ENCODE measurements at places on chromosomes 2 and 18.
A peak's percentile ranks its signal among the peaks of the same experiment; 100 is the strongest.

DNA sequence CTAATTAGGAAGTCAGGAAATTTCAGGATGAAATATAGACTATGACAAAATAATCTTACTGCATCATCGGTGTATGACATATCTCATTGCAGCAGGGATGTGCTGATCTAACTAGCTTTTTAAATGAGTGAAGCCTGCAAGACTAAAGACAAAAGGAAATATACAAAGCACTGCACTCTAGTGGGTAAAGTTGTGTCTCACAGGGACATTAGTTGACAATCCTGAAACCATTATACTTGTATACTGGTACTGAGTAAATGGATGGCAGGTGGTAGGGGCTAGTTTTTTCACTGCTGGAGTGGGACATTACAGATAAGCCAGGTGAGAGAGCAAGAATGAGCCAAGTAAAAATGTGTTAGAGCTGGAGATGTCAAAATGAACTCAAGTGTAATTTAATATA is 317.5 kb upstream of the RAB6C start:
- DNase-seq, result no peak

DNA sequence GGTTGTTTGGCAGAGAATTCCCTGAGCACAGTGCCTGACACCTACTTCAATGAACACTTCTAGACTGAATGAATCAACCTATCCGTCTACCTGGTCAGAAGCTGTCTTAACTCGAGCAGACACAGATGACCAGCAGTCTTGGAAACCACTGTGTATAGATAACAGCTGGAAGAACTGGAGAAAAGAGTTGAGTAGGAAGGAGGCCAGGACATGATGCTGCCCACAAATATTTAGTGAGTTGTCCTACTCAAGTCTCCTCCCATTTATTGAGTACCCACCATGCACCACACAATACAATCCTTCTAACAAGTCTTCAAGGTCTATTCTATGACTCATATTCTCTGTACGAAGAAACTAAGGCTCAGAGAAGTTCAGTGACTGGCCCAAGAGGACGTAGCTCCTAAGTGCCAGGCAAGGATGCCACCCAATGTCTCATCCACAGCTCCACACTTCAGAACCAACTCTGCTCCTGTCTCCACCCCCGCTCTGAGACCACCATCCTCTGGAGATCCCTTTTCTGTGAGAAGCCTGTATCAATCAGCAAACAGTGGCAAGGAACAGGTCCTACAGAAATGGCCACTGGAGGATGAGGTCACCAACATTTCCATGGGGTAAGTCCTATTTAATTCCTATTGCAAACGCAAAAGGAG is 62.2 kb downstream of the GALNT14 start:
- DNase-seq, result peak; percentile 14

DNA sequence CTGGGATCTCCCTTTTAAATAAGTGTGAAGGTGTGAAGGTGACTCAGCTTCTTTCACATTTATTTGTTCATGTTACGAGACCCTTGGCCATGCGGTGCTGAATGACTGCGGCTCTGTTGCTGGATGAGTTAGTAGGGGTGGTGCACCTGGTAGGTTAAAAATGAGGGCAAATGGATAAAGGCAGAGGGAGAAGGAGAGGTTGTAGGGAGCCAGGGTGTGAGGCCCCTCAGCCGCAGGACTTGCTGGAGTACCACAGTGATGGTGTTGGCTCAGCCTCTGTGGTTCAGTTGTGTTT is 164.2 kb downstream of the NAPG start:
- no peak for DNase-seq

- DNase-seq, result no peak
These were observed 237.6 kb downstream of the TDRD15 start for GRCh38 chr2:21361384-21361783.

- peak; percentile 50 for DNase-seq
These were observed 82.8 kb upstream of the DSEL start for GRCh38 chr18:67599277-67599676.

DNA sequence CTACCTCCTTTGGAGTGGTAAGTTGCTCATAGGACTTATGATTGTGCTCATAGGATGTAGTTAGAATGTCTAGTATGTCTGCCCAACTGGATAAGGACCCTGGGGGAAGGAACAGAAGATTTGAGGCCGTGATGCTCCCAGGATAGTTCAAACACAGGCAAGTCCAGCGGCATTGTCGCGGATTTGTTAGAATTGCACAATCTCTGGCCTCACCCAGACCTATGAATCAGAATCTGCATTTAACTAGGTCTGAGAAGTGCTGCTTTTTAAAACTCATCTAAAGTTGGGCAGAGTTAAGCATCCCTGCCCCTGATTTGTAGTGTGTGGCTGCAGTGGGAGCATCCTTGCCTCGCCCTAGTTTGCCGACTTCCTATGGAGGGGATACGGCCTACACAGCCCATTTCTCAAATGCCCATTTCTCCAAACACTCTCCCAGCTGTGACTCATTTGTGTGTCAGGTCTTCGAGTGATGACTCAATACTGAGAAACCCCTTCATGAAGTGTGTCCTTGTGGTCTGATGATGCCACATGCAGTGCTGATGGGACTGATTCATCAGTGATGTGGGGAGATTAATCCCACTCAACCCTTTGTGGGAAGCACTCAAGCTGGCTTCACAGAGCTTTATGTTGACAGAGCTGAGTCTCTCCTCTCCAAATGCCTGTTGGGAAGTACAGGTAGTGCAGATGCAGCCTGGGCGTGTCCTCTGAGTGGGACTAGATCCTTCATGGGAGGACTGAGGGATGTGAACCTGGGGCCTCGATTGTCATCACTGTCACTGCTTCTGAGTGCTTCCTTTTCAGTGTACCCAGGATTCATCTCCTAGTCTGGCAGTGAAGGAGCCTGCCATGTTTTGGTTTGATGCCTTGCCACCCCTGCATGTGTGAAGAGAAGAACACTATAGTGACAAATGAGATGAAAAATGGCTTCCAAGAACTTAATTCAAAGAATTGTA is 18.7 kb downstream of the SMIM21 start:
- DNase-seq, result peak; percentile 95

DNA sequence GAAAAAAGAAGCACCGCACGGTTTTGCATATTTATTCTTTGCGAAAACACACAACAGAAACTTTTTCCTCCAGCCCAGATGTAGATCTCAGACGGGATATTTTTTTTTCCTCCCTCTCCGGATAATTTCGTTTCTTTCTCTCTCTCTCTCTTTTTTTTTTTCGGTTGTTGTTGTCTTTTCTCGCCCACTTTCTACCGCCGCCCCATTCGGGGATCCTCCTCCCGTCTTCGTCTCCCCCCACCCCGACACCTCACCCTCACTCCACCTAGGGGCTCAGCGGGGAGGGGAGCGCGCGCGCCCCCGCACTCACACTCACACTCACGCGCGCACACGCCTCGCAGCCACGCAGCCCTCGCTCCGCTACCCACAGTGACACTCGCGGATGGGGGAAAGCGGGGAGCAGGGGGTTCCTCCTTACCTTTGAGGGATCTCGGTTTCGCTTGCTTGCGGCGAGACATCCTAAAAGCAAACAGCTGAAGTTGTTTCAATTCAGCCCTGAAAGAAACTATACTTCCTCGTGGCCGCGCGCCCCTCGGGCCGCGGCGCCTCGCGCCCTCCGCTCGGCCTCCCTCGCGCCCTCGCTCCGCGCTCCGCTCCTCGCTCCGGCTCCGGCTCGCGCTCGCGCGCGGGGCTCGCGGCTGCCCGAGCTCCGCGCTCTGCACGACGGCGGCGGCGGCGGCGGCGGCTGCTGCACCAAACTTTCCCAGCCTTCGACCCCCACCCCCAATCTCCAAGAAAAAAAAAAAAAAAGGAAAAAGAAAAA is 1.3 kb downstream of the ZNF521 start:
- peak; percentile 4 for DNase-seq

DNA sequence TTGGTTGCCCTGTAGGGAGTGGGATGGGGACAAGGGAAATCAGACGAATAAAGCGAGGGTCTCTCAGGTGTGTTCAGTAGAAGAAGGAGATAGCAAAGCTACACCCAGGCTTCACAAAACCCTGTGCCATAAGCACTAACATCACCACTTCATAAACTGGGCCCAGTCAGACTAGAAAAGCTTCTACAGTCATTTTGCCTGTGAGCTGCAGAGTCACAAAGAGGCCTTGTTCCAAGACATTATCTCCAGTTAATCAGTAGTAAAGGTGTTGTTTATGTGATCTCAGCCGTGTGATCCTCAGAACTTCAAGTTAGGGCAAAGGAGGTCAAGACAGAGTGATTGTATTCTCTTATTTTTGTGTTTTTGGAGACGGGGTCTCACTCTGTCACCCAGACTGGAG is 148.0 kb downstream of the GALR1 start:
- DNase-seq, result no peak

GRCh38 chr2:143121079-143121478 is 8.1 kb upstream of the ARHGAP15 start:
- DNase-seq, result no peak

DNA sequence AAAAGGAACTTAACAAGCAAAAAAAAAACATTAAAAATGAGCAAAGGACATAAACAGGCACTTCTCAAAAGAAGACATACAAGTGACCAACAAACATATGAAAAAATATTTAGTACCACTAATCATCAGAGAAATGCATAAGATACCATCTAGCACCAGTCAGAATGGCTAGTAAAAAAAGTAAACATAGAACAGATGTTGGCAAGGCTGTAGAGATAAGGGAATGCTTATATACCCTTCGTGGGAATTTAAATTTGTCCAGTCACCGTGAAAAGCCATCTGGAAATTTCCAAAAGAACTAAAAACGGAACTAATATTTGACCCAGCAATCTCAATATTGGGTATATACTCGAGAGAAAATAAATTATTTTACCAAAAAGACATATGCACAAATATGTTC is 1751.3 kb upstream of the LRRTM1 start:
- DNase-seq, result no peak

DNA sequence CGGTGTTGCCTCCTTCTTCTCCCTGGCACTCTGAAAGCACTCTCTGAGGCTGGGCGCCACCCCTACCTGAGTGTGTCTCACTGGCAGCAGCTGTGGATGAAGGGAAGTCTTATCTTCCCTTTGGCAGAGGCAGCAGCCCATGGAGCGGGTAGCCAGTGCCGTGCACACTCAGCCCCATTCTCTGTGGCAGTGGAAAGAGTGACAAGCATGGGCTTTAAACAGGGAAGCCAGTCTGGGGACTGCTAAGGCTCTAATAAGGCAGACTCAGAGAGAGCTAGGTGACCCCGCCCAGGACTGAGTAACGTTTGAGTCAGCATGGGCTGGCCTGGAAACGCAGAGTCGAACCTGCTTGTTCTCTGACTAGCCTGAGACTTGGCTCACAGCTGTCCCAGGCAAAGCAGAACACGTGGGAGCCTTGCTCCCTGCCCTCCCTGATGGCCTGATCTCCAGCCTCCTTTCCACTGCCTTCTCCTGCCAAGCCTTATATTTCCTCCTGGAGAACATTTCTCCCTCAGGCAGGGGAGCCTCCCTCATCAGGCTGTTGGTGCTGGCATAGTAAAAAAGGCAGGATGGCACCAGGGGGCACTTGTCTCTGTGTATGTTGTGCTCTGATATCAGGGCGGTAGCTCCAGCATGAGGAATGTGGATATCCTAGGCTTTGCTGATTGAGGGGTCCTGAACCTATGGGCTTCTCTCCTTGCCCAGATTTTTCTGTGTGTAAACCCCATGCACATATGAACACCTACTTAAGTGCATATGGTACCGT is 93.9 kb upstream of the LGALSL start:
- peak; percentile 70 for DNase-seq

DNA sequence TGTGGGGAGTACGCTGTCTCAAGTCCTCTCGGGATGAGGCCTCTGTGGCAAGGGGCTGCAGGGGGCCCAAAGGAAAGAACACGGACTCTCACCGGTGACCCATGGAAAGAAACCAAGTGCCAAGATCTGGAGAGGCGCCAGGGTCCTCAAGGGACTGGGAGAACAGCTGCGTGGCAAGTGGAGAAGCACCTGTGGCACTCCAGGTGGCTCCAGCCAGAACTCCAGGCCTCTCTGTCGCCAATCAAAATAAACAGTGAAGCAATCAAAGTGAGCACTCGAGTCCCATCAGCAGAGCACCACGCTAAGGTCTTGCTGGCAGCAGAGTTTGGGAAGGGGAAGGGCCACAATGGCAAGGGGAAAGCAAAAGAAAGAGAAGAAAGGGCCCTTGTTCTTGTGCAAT is 54.7 kb downstream of the BCL2 start:
- no peak for DNase-seq

- no peak for DNase-seq
These were observed 12.4 kb downstream of the LRRFIP1 start for GRCh38 chr2:237639836-237640220.

GRCh38 chr2:165623161-165623560 is 153.7 kb downstream of the CSRNP3 start:
- DNase-seq, result no peak

- DNase-seq, result no peak
These were observed 39.1 kb downstream of the CAPN13 start for GRCh38 chr2:30768036-30768686.

- DNase-seq, result no peak
These were observed 32.1 kb upstream of the SP3 start for GRCh38 chr2:173997269-173997668.

GRCh38 chr2:109535217-109535946 is 78.4 kb downstream of the SEPTIN10 start:
- no peak for DNase-seq

DNA sequence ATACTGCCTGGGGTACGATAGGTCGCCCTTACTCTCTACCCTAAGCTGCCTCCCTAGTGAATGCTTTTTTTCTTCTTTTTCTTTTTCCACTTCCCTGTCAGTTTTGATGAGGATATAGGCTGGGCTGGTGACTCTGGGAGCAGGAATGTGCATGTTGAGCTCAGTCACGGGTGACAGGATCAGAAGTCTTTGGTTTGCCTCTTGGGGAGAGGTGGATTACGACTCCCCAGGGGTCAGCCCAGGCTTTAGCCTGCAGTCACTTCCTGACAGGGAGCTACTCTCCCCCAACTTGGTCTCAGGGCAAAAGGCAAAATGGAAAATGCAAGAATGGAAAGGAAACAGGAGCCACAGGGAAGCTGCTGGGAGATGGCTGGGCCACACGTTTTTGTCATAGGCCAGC is 57.3 kb downstream of the THNSL2 start:
- peak; percentile 9 for DNase-seq

DNA sequence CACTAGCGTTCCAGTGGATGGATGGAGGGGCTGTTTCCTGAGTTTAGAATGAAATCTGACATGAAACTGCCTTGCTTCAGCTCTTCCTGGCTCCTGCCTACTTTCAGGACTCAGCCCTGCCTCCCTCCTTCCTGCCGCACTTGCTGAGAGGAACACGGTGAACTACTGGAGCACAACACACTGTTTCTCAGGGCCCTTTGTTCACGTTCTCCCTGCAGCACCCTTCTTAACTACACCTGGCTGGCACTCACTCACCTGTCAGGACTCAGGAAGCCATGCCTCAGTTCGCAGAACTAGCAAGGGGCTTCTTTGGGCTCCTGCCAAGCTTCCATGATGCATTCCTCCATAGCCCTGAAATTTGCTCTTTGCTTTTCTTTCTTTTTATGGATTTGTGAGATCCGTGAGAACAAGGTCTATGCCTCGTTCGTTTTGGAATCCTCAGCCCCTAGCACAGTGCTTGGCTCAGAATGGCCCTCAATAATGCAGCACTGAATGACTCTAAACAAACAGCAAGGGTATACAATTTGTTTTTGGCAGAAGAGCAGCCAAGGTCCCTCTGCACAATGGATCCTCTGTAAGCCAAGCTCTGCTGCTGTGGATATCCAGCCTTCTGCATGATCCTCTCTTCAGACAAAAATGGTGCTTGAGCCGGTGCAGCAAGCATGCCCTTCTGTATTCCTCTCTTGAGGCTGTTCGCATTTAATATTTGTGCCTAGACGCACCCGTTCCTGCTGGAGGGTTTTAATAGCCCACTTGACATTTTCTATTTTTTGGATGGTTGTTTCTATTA is 357.0 kb downstream of the TSN start:
- no peak for DNase-seq

All from non-pigmented ciliary epithelial cell (primary cell).